ENCODE measurements at places on chromosomes 3 and 15.

GRCh38 chr3:149327156-149327555, 6.3 kb downstream of the TM4SF18 start:
- no peak for DNase-seq

DNA sequence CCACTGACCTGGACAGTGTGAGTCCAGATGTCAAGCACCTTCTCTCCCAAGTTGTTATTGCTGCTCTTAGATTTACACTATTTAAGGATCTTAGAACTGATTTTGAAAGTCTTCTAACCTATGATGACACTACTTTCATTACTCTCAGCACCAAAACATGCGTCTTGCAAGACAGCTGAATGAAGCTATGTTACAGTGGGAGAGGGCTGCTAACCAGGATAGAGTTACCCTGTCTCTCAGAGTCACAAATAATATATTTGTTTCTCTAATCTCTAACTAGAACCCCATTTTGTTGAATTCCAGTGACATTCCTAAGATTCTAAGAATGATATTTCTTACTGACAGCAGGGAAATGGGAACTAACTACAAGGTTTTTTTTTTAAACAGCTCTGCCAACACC, 455.5 kb downstream of the MAGI1 start:
- no peak for DNase-seq

- no peak for DNase-seq
Measured at GRCh38 chr15:69700380-69700779, 247.8 kb downstream of the RPLP1 start.

- DNase-seq: no peak
Measured at GRCh38 chr3:71469138-71469435, 114.4 kb downstream of the FOXP1 start.

DNA sequence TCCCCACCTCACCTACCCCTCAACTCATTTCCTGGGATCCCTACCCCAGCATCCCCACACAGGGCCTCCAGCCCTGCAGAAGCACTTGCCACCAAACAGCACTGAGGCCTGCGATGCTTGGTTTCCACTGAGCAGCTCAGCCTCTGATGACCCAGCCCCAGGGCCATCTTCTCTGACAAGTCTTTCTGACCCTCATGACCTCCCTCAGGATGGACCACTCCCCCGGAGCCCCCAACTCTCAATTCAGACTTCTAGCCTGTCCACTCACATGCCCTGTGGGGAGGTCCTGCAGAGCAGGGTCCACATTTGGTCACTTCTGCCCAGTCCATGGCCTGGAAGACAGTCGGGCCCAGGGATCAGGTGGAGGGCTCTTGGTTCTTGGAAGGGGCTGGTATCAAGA, 63.4 kb upstream of the SPATA12 start:
- DNase-seq: no peak

DNA sequence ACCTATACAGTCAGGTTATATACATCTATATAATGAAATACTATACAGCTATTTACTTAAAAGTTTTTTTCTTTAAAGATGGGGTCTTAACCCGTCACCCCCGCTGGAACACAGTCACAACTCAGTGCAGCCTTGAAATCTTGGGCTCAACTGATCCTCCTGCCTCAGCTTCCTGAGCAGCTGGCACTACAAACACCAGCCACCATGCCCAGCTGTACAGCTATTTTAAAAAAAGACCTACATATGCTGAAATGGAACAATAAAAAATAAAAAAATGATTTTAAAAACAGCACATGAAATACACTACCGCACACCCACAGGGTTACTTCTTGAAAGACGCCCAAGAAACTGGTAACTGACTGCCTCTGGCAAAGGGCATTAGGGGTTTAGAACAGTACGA, 3.8 kb downstream of the NCBP2 start:
- DNase-seq: no peak

DNA sequence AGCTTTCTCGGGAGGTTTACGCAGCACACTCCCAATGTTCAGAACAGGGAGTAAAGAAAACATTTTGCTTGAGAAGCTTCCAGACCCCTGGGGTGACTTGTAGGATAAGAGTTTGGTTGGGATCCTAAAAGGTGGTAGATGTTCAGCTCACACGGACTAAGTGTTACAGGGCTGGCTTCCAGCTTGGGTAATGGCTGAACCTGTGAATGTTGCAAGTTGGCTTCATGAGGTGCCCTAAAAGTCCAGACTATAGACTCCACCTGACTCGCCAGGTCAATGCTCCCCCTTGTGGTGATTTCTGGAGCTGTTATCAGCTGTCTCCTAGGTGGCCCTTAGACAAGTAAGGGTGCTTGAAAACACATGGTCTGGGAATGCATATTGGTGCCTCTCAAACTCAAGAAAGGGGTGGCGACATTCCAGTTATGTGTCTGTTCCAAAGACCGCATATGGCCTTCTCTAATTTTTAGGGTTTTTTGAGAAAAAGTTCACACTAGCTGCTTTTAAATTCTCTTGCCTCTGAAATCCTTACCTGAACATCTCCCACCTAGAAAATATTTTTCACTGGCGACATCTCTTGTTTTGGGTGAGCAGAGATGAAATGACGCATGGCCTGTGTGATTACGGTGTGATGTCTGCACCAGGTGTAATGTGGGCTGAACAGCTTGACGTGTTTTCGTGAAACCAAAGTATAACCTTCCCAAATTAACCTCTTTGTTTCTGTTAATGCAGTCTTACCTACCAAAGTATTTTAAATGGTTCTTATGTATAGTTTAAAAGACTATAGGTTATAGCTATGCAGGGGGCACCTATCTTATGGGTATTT, 175.7 kb upstream of the KBTBD8 start:
- peak; percentile 62 for DNase-seq

DNA sequence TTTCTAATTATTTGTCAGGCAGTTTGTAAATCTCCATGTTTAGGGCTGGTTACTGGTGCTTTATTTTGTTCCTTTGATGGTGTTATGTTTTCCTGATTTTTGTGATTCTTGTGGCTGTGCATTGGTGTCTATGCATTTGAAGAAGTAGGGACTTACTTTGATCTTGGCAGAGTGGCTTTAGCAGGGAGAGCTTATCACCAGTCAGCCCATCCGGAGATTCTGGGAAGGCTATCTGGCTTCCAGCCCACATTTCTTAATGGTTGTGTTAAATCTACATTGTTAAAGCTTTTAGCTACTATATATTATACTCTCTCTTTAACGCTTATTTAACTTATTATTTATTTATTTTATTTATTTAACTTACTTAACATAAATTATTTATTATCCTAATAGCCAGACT, 35.1 kb downstream of the FBXL2 start:
- DNase-seq: no peak

- DNase-seq: peak; percentile 51
Measured at GRCh38 chr3:40580494-40581091, 55.8 kb downstream of the ZNF621 start.

DNA sequence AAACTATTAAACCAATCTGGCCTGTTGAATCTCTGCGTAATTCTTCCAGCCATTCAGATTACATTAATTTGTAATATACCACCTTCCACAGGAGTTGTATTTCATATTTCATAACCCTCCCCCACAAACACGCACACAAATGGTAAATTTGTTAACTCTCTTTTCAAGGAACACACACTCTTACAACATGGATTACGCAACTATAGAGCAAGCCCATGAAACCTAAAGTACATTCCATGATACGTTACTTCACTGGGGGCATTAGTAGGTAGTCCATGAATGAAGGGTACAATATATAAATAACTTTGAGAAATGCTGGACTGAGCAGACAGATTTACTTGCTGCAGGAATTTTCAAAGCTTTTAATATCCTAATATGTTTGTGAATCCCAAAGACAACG, 65.0 kb downstream of the TRIM69 start:
- DNase-seq: no peak

DNA sequence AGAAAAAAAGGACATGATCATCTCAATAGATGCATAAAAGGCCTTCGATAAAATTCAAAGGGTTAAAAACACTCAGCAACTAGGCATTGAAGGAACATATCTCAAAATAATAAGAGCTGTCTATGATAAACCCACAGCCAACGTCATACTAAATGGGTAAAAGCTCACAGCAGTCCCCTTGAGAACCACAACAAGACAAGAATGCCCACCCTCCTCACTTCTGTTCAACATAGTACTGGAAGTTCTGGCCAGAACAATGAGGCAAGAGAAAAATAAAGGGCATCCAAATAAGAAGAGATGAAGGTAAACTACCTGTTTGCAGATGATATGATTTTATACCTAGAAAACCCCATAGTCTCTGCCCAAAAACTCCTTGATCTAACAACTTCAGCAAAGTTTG, 619.7 kb upstream of the LMCD1 start:
- no peak for DNase-seq

- DNase-seq: no peak
Measured at GRCh38 chr3:105355408-105356061, 11.2 kb upstream of the ALCAM start.

DNA sequence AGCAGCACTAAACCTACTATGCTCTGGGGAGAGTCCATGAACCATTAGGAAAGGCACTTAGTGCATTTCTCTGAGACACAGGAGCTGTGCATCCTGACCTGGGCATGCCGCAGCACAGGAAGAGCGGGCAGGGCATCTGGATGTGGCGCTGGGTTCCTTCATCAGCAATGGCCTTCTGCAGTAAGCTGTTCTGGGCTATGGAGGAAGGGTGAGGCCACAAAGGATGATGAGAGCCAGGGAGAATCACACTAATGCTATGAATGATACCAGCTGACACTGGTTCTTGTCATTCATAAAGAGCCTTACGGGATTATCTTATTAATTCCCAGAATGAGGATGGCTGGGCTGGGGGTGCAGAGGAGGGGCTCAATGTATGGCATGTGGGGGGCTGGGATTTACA, 12.7 kb upstream of the SCN10A start:
- no peak for DNase-seq

DNA sequence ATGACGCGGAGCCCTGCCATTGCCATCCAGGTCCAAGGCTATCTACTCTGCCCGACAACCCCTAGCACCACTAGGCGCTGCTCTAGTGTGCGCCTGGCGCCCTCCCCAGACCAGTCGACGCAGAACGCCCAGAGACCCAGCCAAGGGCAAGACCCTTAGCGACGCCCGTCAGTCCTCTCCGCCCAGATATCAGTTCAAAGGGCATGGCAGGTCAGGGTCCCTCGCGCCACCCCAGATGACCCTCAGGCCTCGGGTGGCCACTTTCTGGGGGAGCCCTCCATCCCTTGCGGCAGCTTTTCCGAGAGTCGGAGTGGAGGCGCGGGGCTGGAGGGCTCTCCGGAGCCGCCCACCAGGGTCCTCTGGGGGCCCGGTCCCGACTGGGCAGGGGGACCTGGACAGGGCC, 371 bp upstream of the CLSTN2 start:
- DNase-seq: no peak

GRCh38 chr3:197458906-197459470, 96.8 kb downstream of the BDH1 start:
- DNase-seq: no peak

GRCh38 chr15:81950841-81951414, 94.9 kb downstream of the MEX3B start:
- DNase-seq: no peak

- no peak for DNase-seq
Measured at GRCh38 chr3:132265488-132265887, 51.7 kb upstream of the ACP3 start.

DNA sequence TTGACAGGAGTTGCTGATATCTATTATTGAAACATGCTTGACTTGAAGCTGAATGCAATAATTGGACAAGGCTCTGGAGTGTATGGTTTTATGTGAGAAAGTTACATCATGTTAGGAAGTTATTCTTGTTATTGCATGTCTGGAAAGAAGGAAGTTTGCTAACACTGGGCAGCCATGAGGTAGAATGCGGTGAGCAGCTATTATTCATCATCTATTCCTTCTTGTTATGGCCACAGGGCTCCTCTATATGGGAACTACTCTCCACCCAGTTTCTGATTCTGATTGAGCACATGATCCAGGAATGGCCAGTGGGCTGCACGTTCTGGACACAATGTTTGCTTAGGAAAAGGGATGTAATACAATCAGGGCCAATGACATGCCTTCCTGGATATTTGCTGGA, 37.8 kb upstream of the SCN5A start:
- no peak for DNase-seq

DNA sequence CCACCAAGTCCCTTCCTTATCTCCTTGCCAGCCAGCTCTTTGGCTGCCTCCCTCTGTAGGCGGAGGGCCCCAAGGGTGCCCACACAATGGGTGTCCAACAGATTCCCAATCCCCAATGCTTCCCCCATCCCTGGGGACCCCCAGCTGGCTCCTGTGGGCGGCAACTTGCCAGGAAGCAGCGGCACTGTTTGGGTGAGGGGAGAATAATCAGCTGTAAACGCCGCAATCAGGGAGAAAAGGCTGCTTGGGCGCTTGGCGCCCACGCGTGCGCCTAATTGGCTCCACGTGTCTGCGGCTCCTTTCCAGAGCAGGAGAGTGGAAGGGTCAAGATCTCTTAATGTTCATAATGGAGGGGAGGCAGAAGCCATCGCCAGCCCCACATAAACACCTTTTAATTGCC, 67.9 kb upstream of the TMEM115 start:
- no peak for DNase-seq

GRCh38 chr3:57971975-57972374, 36.2 kb upstream of the FLNB start:
- no peak for DNase-seq

DNA sequence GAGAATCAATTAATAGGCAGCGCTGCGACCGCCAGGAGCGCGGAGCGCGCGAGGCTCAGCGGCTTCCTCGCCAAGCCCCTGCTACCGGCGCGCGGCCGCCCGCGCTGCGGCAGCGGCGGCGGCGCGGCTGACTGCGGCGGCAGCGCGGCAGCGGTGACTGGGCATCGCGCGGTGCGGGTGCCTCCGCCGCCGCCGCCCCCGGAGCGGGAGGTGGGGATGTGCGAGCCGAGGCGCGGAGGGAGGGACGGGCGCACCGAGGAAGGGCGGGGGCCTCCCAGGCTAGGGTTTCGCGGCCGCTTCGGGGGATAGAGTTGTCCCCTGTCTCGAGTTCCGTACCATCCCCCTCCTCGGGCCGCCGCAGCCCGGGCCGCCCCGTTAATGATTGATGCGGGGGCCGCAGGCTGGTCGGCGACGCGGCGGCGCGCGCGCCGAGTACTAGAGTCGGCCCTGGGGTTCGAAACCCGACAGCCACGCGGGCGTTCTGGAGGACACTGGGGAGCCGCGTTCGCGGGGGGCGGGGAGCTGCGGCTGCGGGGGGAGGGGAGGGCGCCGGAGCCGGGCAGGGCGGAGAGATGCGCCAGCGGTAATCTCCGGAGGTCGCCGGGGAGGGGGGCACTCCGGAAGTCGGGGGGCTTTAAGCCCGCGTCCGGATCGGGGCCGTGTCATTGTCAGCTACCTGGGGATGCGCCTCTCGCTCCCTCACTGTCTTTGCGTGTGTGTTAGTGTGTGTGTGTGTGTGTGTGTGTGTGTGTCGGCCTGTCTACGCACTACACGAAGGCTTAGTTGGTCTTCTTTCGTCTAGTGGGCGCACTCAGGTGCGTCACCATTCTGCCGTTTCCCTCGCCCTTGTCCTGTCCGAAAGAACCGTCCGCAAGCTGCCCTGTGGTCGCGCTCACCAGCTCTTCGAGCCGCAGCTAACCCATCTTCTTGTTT, at the start of gene PAQR9:
TSS of gene PAQR9 (minus strand) at position 159 of the 933 bp plus-strand sequence. CDS start 338 bp downstream, outside the sequence.
- DNase-seq: peak; percentile 17
